ENCODE measurements at places on chromosomes 16 and 17. TPM values are rescaled to one million over a fixed set of nuclear protein-coding genes. Genes with fewer than 3 reads are reported as not detected.

CACNG5 gene
- total RNA-seq = not detected

CLEC18B gene
- total RNA-seq = not detected

CD300C gene
- not detected for total RNA-seq

CIITA gene
- total RNA-seq = 13.6 TPM

ACSM2A gene
- not detected for total RNA-seq

TMEM235 gene
- not detected for total RNA-seq

CASKIN1 gene
- total RNA-seq = not detected

DNA sequence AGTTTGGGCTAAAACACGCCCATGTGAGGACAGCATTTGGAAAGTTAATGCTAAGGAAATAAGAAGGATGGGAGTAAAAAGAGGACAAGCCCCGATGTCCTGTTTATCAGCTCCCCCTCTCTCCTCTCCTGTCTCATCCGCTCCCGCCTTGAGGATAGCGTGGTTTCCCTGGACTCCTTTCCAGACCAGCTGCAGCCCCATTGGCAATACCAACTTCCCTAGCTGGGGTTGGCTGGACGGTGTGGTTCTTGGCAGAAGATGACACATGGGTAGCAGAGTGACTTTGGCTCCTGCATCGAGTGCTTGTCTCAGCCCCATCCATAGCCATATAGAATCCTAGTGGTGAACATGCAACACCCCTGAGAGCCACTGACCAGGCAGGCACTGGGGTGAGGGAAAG, 185.9 kb downstream of the CCDC182 start:
- DNase-seq = no peak

DNA sequence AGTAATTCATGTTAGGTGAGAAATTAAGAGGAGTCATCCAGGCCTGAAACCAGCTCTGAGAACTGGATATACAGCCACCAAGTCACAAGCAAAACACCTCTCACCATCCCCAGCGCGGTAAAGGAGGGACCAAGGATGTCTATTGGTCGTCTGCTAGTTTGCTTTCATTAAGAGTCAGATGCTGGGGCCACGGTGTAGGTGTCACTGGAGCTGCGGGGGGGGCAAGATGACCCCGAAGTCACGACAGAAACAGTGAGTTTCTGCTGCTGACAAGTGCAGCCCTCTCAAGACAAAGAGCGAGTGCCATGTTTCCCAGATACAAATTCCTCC, 790 bp downstream of the NCBP3 start:
- DNase-seq = no peak

DNA sequence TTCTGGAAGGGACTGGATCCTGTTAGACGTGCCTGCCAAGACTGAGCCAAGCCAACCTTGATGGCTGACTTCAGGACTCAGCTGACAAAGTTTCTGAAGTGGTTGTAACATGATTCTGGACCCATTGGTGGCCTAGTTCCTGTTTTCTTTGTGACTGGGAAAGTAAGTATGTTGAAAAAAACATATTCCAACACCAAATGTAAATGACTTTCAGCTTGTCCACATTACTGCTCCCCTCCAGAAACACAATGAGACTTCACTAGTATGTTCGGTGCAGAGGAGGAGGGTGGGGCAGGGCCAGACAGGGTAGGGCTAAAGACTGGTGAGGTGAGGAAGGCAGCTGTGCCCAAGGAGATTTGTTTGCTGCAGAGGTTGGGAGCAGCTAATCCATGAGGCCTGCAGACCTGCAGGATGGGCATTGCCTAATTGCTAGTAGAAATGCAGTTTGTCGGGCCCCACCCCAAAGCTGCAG, 26.4 kb downstream of the NMT1 start:
- DNase-seq = no peak

DNA sequence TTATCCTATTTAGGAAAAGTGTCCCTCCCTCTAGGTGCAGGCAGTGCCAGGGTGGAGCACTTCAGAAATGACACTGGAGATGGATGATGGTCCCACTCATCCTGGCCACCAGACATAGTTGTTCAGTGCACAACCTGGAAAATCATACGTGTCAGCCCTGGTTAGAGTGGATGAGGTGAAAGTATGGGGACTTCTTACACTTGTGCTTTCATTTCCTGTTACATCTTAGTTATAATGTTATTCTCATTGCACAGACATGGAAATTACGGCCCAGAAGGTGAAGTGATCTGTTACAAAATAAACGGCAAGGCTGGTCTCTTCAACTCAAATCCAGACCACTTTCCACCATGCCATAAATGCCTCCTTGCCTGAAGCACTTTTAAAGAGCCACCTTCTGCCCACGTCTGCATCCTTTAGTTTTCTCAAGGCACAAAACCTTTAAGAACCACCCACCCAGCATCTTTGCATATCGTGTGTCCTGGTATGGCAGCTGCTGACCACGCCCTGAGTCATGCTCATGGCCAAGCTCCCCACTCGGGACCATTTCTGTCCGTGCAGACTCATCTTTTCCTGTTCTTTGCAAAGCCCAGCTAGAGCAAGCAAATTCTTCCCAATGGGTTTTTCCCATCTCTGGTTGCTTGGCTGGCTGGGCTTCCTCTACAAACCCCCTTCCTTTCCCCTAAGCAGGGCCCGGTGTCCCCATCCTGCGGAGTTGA, 22.4 kb downstream of the TBC1D3B start:
- no peak for DNase-seq

GRCh38 chr17:58504826-58505351, 9.5 kb downstream of the MTMR4 start:
- DNase-seq = peak; percentile 60

GRCh38 chr17:14910916-14911315, 354.2 kb downstream of the PMP22 start:
- DNase-seq = no peak

DNA sequence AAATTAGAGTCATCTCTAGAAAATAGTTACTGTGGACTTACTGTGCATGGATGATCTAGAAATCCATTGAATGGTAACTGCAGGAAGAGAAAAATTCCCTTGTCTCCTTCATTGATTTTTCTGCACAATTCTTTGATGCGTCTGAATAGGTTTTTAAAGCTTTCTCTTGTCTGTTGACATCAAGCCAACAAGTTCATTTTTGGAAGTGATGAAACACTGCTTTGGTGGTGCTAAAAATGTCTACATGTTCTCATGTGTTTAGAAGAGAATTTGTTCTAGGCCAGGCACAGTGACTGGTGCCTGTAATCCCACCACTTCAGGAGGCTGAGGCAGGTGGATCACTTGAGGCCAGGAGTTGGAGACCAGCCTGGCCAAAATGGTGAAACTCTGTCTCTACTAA, 57.1 kb upstream of the AXIN2 start:
- DNase-seq = no peak

GRCh38 chr17:73944366-73944765, 259.1 kb upstream of the RPL38 start:
- DNase-seq = no peak

- DNase-seq = no peak
These were observed 45.3 kb downstream of the JPH3 start for GRCh38 chr16:87647431-87648185.

DNA sequence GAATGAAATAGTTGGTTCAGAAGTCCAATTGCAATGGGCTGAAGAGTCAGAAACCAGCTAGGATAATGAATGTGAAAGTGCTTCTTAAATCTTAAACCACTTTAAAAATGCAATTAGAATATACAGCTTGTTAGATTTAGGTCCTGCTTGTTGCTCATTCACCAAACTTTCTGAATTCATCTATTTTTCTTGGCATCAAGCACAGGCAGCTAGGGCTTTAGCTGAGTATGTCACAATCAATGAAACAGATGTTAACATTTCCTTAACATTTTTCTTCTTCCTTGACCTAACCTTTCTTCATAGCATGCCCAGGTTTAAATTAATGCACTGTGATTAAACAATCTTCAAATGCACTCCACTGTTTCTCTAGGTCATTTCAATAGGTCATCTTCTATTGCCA, 14.4 kb downstream of the KIF2B start:
- DNase-seq = no peak

DNA sequence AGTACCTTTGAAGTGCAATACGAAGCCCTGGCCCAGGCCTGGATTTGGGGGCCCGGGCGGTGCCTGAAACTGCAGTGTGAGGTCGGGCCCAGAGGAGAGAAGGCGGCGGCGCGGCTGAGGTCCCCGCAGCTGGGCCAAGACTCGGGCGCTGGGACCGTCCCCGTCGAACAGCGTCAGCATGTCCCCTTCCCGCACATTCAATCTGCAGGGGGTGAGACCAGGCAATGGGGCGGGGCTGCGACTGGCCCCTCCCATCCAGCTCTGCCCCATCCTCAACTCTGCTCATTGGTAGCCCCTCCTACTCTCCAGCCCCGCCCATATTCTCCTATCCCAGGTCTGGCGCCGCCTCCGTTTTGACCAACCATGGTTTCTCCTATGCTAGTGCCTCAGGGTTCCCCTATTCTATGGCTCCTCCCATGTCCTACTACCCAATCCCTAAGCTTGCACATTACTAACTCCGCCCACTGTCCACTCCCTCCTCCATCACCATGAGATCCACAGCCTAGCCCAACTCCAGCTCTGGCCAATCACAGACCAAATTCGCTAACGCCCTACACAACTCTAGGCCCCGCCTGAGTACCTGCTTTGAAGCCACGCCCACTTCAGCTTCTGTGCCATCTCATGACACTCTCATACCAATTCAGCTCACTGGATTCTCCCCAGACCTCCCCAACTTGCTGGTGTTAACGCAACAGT, 14.4 kb upstream of the CDIPT start:
- DNase-seq = no peak

DNA sequence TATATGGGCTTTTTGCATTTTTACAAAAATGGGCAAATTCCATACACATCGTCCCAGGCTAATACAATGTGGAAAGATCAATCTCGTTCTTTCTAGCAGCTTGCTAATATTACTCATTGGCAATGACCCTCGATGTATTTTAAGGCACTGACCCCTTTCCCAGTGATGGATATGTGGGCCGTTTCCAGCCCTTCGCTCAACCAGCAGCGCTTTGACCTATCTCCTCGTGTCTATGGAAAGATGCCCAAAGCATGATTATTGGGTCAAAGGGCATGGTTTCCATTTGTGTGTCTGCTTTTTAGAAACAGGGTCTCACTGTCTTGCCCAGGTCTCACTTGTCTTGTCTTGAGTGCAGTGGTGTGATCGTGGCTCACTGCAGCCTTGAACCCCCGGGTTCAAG, 273.8 kb downstream of the MRTFB start:
- DNase-seq = no peak

DNA sequence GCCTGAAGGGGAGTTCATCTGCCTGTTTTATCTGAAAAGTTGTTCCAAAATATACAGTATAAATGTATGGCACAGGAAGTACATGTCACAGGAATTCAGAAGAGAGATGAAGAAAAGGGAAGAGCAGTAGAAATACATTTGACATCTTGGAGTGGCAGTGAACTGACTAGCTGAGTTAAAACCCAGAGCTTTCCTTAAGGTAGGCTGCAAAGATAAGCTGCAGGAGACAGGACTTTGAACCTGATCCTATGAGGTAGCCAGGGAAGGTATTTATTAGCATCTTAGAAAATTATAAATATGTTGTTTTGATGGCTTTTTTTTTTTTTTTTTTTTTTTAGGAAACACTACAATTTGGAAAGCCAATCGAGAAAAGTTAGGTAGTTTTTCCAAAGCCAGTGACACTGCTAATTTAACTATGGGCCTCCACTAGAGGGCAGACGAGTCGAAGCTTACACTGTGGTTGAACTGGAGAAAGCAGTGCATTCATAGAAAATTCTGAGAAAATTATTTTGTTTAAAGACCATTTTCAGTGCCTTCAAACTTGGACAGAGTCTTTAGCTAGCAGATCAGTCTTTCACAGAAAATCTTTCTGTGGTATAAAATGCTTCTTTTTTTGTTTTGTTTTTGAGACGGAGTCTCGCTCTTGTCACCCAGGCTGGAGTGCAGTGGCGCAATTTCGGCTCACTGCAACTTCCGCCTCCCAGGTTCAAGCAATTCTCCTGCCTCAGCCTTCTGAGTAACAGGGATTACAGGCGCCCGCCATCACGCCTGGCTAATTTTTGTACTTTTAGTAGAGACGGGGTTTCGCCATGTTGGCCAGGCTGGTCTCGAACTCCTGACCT, 122.3 kb downstream of the SSH2 start:
- DNase-seq = no peak

DNA sequence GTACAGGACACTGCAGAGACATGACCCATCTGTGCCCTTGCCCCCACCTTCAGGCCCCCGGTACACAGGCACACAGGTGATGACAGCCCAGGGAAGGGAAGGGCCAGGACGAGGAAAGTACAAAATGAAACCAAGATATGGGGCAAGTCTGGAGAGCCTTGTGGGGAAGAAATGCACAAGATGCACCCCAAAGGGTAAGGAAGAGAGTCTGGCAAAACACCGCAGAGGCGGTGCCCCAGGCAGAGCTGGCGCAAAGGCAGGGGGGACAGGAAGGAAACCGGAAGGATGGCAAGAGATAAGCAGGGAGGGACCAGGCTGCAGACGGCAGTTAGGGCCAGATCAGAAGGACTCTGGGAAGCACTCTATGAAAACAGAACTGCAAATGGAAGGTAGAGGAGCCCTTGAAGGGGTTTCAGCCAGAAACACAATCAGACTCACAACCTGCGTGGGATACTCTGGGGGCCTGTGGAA, 81.4 kb downstream of the SLC39A11 start:
- DNase-seq = no peak

- no peak for DNase-seq
These were observed at the start of gene CACNG4 for GRCh38 chr17:66963909-66964771. Gene CACNG4, plus strand, starts transcription at chr17:66964707. Its CDS starts 205 bp downstream, at chr17:66964912.

- DNase-seq = no peak
These were observed 171.8 kb downstream of the WSCD1 start for GRCh38 chr17:6241996-6242395.

DNA sequence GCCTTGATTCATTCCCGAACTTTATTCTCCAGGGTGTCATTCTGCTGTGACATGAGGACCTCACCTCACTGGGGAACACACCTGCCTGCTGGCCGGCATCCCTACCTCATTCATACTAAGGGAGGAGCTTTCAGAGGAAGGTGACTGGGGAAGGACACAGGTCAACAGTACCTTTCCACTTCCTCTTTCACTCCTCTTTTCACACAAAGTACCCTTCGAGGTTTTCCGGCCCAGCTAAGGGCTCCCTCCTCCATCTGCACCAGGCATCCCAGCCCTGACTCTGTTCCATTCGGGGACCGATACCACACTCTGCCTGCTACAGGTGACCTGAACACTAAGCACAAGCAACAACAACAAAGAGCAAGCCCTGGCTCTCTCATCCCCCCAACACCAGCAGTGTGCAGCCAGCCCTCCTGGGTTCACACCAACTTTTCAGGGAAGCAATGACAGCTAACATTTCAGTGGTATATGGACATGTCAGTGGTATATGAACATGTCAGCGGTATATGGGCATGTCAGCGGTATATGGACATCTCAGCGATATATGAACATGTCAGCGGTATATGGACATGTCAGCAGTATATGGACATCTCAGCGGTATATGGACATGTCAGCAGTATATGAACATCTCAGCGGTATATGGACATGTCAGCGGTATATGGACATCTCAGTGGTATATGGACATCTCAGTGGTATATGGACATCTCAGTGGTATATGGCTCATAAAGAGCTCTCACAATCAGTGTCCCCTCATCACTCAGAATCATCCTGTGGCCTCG, 16.0 kb downstream of the TRIM25 start:
- no peak for DNase-seq

GRCh38 chr17:27353461-27354050, 59.6 kb downstream of the WSB1 start:
- peak; percentile 96 for DNase-seq

Measured in sigmoid colon (tissue), 7 donors.